ENCODE measurements at places on chromosomes 12 and 14. TPM values are rescaled to one million over a fixed set of nuclear protein-coding genes. Genes with fewer than 3 reads are reported as not detected.

DNA sequence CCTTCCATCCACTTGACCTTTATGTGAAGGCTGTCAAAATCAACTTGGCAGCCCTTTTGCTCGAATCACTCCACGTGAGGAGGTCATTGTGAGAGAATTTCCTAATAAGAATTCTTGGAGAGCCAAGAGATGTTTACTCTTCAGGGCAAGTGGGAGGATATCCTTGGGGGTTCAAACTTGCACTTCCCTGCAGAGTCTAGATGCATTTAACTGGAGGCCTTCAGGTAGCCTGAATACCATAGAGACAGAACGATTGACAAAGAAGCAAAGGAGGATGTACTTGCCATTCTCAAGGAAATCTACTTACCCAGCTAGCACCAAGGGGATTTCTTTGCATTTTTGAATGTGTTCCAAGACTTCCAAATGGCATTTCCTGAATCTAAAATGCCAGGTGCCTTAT is 1702.6 kb upstream of the FLRT2 start:
- DNase-seq: no peak

- no peak for DNase-seq
These were observed 9.3 kb downstream of the KRAS start for GRCh38 chr12:25241167-25242020.

DNA sequence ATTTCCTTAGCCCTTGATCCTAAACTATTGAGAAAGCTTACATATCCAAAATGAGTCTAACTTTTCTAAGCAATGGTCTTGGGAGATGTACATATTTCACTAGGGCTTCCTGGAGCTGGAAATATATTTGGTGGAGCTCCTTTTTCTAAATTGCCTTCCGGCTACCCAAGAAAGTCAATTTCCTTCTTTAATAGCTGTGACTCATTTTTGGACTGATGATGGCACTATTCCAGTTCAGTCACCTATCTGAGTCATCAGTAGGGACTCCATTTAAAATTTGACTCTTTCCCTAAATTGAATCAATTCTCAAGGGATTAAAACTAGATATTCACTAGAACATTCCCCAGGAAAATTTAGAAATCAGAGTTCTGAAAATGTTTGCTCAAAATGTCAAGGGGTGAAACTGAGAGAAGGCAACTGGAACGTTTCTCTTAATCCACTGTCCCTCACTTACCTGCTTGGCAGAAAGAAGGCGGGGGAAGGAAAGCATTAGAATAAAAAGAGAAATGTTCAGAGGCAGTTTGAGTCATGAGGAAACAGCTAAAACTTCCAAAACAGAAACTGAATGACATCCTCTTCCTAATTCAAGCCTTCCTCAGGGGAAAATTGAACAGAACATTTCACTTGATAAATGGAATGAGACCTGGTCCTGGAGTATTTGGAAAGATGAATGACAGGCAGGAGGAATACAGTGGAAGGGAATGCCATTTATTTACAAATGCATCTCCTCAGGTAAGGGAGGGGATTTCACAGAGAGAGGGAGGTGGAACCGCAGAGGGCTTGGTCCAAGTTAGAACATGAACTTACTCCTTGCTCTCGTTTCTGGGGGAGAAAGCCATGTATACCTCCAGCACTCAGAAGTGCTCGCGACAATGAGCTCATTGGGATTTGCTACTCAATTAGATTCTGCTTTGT is 91.2 kb downstream of the RGS6 start:
- DNase-seq: no peak

- no peak for DNase-seq
These were observed 20.6 kb downstream of the RACGAP1 start for GRCh38 chr12:50004696-50005095.

Gene MYO1A
- not detected for total RNA-seq

DNA sequence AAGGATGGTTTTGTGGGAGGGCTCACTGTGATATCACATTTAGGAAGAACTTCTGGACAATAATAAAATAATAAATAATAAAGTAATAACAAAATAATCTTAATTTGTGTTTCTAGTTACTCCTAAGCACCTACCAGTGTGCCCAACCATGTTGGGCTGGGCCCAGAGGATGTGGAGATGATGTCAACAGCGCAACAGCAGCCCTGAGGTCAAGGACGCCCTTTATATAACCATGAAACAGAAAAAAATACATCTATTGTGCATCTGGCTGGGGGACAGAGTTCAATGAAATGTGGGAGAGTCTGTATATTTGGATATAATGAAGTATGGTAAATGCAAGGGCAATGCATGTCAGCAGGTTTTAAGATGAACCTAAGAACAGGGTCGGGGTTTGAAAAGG is 552.8 kb downstream of the VRK1 start:
- peak; percentile 48 for DNase-seq

- DNase-seq: no peak
These were observed 1.0 kb downstream of the ORMDL2 start for GRCh38 chr12:55818886-55819285.

- no peak for DNase-seq
These were observed 70.3 kb downstream of the STAB2 start for GRCh38 chr12:103657331-103657730.

DNA sequence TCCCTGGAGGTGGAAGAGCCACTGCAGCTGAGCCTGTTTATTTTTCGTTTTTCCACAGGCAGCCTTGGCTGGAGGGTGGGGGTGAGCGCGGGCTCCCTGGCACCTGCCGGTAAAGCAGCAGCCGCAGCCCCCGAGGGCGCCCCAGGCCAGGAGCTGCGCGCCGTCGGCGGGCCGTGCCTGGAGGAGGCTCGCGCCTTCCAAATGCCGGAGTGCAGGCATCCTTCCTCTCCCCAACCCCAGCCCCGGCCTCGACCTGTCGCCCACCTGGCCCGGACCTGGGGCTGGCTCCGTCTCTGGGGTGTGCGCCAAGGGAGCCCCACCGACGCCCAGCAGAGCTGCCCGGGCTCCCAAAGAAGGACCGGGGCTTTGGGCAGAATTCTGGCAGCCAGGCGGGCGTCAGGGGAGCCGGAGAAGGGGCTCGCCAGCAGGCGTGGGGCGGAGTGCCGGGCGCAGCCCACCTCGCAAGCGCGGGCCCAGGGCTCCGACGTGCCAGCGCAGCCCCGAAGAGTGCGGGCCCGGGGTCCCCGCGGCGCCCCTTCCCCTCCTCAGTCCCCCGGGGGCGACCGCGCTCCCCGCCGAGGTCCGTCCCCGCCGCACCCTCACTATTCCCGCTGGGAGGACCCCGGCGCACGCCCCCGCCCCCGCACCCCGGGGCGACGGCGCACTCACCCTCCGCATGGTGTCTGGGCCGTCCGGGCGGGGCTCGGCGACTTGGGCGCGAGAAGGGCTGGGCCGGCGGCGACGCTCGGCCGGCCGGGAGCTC is 130.3 kb downstream of the NDUFA12 start:
- no peak for DNase-seq

Gene BEGAIN
- 7.0 TPM for total RNA-seq

- no peak for DNase-seq
These were observed 9.8 kb downstream of the ITGA5 start for GRCh38 chr12:54409267-54409666.

DNA sequence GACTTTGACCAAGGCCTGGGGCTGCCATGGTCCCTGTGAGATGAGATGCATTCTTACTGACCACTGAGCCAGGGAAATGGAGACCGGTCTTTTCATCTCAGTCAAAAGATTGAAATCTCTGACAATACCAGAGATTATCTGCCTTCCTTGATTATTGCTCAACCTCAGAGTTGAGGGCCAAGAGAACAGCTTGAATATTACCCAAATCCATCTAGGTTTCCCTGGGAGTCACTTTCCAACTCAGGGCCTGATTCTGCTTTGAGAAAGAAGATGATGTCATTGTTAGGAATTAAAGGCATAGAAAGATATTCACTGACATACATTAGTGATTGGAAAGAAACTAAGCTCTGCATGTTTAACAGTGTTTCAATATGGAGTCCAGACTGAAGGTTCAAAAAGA is 515.9 kb upstream of the TBX3 start:
- no peak for DNase-seq

GRCh38 chr14:51165415-51165814 is 70.5 kb upstream of the TRIM9 start:
- DNase-seq: no peak
